ENCODE measurements at places on chromosomes 7 and 10. TPM values are rescaled to one million over a fixed set of nuclear protein-coding genes. Genes with fewer than 3 reads are reported as not detected.

Gene HSPA14
- 19.3 TPM for polyA plus RNA-seq

Gene SLC26A4
- polyA plus RNA-seq, result 0.95 TPM

Gene CYP3A5
- 4.8 TPM for polyA plus RNA-seq

Gene MYOF
- polyA plus RNA-seq, result 65.1 TPM

Gene TAF3
- 6.1 TPM for polyA plus RNA-seq

Gene C7orf33
- 0.77 TPM for polyA plus RNA-seq

Gene SLC16A9
- polyA plus RNA-seq, result 4.2 TPM

Gene LIPK
- 4.2 TPM for polyA plus RNA-seq

Gene RBP3
- polyA plus RNA-seq, result not detected

Gene HOXA1
- polyA plus RNA-seq, result not detected

Gene SPDYE6
- polyA plus RNA-seq, result 0.67 TPM

Gene LRRC17
- polyA plus RNA-seq, result 35.9 TPM

Gene MYO3A
- polyA plus RNA-seq, result not detected

Measured in muscle of arm (tissue), 14 donors.